ENCODE measurements at places on chromosomes 3 and 15. TPM values are rescaled to one million over a fixed set of nuclear protein-coding genes. Genes with fewer than 3 reads are reported as not detected.

- no peak for DNase-seq
These were observed 34.4 kb downstream of the ZNF106 start for GRCh38 chr15:42456531-42456930.

DNA sequence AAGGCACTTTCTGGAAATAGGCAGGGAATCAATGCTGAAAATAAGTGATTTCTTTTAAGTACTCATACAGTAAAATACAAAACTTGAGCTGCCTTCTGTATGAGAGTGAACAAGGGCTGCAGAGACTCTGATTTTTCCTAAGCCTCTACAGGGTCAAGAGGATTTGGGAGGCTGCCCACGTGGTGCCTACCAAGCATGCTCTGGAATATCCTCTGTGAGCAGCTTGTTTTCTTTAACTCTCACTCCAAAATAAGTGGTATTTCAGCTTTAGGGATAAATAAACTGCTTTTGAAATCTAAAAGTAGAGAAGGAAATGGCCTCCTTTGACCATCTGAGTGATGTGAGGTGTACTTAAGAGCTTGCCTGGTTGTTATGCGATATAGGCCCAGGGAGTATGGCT is 8.1 kb upstream of the SELENOK start:
- no peak for DNase-seq

DNA sequence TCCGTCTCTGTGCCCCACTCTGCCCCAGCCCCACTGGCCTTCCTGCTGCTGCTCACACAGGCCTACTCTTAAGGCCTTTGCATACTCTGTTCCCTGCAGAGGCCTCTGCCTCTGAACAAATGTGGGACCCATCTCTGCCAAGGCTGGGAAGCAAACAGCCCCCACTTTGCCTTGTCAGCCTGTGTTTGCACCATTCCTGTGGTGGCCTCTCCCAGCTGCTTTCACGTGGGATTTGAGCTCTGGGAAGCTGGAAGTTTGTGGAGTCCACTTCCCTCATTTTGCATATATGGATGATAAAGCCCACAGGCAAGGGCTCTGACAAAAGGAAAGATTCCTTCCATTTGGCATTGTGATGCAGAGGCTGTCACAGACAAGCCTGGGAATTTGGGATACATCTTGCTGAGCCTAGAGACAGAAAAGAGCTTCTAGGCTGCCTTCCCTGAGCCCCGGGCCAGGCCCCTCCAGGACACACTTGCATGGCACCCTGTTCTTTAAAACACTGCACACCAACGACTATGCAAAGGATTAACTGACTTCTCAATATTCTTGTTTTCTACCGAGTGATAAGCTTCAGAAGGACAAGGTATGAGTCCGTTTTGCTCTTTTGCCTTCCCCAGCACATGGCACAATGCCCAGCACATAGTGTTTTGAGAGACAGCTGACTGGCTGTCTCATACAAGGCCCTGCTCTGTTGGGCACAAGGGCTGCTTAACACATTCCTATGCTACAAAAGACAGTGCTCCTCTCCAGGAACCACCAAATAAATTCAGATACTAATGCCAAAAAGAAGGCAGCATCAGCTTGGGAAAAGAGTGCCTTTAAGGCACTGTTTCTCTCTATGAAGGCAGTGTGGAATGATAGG is 120.7 kb upstream of the TOPAZ1 start:
- DNase-seq: no peak

- no peak for DNase-seq
These were observed 10.8 kb downstream of the PDHB start for GRCh38 chr3:58422756-58423325.

- DNase-seq: no peak
These were observed 177.8 kb downstream of the CBLB start for GRCh38 chr3:105691053-105691452.

Gene ZNF662
- polyA plus RNA-seq: 2.1 TPM

Gene PLAAT1
- polyA plus RNA-seq: 0.43 TPM

Gene SMARCC1
- 14.8 TPM for polyA plus RNA-seq
